Activated T-helper 17 cell treated with anti-CD3 and anti-CD28 coated beads, Interleukin-2, amount 50 U/mL, for 72 hours (primary cell): ENCODE measurements at places on chromosomes 1 and 21. TPM values are rescaled to one million over a fixed set of nuclear protein-coding genes. Genes with fewer than 3 reads are reported as not detected.

Gene TRAF3IP3
- 184 TPM for total RNA-seq

Gene WNT2B
- total RNA-seq, result 0.48 TPM

Gene OR2L5
- 0.09 TPM for total RNA-seq

Gene FCRLA
- not detected for total RNA-seq

GRCh38 chr21:36788120-36788638, 89.3 kb downstream of the SIM2 start:
- no peaks in the 10 kb centered on the region for H3K36me3 ChIP-seq
- H3K4me3 ChIP-seq, result no peak overlapping the region
- no peaks in the 10 kb centered on the region for H3K4me1 ChIP-seq
- no peak for ATAC-seq
- H3K27ac ChIP-seq, result no peak overlapping the region

- peaks cover 10% of the 10 kb centered on the region for H3K36me3 ChIP-seq
- ATAC-seq, result no peak
- peaks cover 32% of the 10 kb centered on the region for H3K27me3 ChIP-seq
- peaks cover 7% of the 10 kb centered on the region for H3K4me1 ChIP-seq
Measured at GRCh38 chr1:47418122-47418521, 2.0 kb downstream of the FOXE3 start.
